Choroid plexus epithelial cell (primary cell): ENCODE measurements at places on chromosomes 4 and X.

DNA sequence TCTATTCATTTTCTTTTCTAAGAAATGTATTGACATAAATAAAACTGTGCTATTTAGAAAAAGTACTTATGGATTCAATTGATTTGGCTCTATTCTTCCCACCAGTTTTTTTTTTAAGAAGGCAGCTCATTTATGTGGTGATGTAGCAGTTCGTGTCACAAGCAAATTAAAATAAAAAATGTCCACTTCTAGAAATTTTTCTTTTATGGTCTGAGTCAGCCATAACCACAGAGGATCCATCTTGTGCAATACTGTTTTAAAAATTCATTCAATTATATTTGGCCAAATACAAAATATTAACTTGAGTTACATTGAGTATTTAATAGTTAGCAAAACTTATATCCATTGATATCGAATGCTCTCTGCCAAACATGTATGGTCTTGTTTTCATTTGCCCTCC, 207.9 kb upstream of the FAT1 start:
- DNase-seq, result peak; percentile 53

- DNase-seq, result no peak
Measured at GRCh38 chr4:116982656-116983055, 102.7 kb downstream of the TRAM1L1 start.

GRCh38 chrX:9797384-9798360, 11.4 kb downstream of the SHROOM2 start:
- DNase-seq, result no peak

- no peak for DNase-seq
Measured at GRCh38 chr4:138663883-138664282, 351.7 kb upstream of the NOCT start.

GRCh38 chr4:139736661-139737060, 71.0 kb downstream of the MGST2 start:
- peak; percentile 5 for DNase-seq

- no peak for DNase-seq
Measured at GRCh38 chr4:154415313-154415712, 76.3 kb downstream of the DCHS2 start.

DNA sequence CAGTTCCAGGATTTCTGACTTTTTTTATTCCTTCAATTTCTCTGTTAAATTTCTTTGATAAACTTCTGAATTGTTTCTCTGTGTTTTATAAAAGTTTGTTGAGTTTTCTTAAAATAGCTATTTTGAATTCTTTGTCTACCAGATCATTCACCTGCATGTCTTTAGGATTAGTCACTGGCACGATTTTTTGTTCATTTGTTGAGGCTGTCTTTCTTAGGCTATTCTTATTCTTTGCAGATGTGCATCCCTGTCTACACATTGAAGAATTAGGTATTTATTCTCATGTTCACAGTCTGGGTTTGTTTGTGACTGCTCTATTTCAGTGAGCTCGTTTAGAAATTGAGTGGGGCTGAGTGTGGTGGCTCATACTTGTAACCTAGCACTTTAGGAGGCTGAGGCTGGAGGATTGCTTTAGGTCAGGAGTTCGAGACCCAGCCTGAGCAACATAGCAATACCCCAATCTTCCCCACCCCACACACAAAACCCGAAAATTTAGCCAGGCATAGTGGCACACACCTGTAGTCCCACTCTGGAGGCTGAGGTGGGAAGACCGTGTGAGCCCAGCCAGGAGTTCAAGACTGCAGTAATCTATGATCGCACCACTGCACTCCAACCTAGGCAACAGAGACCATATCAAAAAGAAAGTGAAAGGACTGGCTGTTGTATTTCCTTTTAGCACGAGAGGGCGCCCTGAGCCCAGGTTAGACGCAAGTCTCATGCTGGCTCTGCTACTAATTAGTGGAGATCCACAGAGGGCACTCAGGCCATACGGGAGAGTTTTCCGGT, 42.0 kb downstream of the F8 start:
- peak; percentile 66 for DNase-seq
